ENCODE measurements at places on chromosomes 13 and 19. TPM values are rescaled to one million over a fixed set of nuclear protein-coding genes. Genes with fewer than 3 reads are reported as not detected.

Gene PLK5
- not detected for total RNA-seq

Gene OLFM2
- 1.2 TPM for total RNA-seq

Gene KCTD4
- not detected for total RNA-seq

Gene PRODH2
- total RNA-seq, result not detected

DNA sequence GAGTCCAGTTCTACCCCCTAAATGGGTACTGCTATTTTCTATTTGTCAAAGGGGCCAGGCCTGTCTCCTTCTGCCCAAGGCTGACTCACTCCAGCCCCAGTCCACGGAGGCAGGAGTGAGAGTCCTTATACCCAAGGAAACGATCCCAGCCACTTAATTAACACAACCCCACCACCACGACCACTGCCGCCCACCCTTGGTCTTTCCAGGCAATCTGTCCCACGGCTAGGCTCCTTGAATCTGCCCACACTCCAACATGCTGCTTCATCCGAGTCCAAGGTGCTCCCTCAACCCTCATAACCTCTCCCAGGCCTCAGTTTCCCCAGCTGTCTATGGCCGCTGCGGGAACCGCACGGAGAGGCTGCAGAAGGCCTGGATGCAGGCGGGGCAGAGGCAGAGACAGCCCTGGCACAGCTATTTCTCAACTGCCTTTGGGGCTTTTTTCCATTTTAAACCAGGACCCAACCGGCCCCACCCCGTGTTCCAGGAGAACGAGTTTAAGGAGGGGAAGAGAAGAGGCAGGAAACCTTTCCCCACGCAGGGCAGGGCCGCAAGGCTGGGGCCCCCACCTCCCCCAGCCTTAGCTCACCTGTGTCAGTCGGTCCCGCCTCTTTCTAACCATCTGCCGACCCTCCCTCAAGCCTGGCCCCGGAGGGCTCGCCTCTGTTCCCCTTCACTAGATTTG, 746 bp downstream of the RAB3D start:
- DNase-seq, result no peak

GRCh38 chr13:80955501-80955900, 614.6 kb upstream of the SPRY2 start:
- no peak for DNase-seq

GRCh38 chr13:32409561-32410421, 18.1 kb downstream of the N4BP2L1 start:
- DNase-seq, result no peak

DNA sequence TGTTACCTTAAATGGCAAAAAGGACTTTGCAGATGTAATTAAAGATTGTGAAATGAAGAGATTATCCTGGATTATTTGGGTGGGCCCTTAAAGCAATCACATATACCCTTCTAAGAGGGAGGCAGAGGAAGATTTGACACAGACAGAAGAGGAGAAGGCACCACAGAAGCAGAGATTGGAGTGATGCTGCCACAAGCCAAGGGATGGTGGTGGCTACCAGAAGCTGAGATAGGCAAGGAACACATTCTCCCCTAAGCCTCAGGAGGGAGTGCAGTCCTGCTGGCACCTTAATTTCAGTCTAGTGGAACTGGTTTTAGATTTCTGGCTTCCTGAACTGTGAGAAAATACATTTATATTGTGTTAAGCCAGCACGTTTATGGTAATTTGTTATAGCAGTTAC, 24.2 kb downstream of the DEDD2 start:
- no peak for DNase-seq

- DNase-seq, result no peak
Observed at GRCh38 chr19:52648336-52649016, 10.3 kb upstream of the ZNF83 start.

- DNase-seq, result no peak
Observed at GRCh38 chr13:80962173-80962572, 621.2 kb upstream of the SPRY2 start.

DNA sequence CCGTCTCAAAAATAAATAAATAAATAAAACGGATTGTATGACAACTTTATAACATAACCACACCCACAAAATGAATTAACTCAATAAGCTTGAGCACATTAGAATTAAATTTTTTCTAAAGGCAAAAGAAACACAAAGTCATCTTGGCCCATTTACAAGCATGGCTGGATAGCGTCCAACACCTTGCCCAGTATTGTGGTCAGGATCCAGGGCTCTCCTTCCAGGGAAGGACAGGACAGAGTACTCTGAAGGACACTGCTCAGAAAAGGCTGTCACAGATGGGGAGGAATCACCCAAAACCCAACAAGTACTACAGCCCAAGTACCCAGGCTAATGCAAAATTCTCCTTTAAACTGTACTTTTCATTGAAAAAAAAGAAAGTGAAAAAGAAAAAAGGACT, 27.1 kb downstream of the SUGP2 start:
- no peak for DNase-seq

- no peak for DNase-seq
Observed at GRCh38 chr13:86572115-86572514, 772.9 kb upstream of the SLITRK6 start.

GRCh38 chr19:33676999-33677665, 55.4 kb downstream of the CHST8 start:
- no peak for DNase-seq

- no peak for DNase-seq
Observed at GRCh38 chr13:40126306-40127085, 471.0 kb downstream of the COG6 start.
